Germinal center (tissue), 1 donor: ENCODE measurements at places on chromosomes 11 and 22.

DNA sequence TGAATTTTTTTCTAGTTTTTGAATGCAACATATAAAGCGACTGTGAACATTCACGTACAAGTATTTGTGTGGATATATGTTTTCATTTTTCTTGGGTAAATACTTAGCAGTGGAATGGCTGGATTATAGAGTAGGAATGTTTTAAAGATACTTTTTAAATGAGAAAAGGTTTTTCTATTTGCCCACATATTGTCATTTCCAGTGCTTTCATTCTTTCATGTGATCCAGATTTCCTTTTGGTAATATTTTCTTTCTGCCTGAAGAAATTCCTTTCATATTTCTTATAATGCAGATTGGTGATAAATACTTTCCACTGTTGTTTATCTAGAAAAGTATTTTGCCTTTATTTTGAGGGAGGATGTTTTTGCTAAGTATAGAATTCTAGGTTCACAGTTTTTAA lies 7.9 kb downstream of the DDB2 start:
- DNase-seq = no peak

- no peak for DNase-seq
Measured at GRCh38 chr22:39935612-39936011, 24.6 kb upstream of the TMA7B start.

DNA sequence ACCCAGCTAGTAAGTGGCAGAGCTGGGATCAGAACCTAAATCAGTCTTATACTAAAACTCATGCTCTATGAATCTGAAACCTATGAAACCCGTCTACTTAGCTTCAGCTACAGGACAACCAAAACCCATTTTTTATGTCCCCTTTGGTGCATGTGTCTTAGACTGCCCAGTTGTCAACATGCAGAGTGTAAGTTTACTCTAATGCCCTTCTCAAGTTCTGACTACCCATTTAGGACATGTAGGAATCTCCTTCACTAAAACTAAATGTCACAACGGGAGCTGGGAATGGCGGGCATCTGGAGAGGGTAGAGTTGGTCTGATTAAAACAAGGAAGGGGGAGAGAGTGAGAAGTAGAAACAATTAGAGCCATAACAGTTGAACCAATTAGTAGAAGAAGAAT lies 167.9 kb upstream of the UBASH3B start:
- no peak for DNase-seq

GRCh38 chr11:112160091-112160848 lies 3.6 kb downstream of the IL18 start:
- no peak for DNase-seq

- DNase-seq = peak; percentile 69
Measured at GRCh38 chr11:45025716-45026492, 75.2 kb upstream of the TP53I11 start.

GRCh38 chr22:31659246-31659645 lies 2.8 kb downstream of the PISD start:
- no peak for DNase-seq

DNA sequence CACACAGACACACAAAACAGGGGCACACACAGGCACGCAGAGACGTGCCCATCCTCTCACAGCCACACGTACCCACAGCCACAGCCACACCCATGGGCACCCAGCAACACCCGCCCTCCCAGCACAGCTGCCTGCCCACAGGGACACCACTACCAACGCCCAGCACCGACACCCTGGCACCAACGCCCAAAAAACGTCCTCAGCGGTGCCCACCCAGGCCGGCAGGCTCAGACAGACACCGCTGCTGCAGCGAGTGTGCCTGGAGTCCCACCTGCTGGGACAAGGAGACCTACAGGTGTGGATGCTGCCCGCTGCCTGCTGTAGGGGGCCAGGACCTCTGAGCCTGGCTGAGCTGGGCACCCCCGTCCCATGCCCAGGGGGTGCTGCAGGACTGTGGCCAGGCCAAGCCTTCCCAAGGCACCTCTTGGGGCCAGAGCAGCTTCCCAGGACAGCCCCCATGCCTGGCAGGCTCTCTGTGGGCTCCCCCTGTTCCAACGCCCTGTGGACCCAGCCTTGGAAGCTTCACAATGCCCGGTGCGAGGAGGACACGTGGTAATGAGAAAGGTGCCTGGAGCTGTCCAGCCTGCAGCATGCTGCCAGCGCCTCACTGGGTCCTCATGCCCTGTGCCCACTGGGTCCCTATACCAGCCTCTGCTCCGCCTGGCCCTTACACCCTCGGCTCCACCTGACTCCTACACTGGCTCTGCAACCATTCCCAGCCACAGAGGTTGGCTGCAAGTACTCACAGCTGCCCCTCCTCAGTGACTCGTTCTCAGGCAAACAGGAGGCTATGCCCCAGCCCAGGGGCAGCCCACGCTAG lies 45.8 kb upstream of the TH start:
- no peak for DNase-seq

DNA sequence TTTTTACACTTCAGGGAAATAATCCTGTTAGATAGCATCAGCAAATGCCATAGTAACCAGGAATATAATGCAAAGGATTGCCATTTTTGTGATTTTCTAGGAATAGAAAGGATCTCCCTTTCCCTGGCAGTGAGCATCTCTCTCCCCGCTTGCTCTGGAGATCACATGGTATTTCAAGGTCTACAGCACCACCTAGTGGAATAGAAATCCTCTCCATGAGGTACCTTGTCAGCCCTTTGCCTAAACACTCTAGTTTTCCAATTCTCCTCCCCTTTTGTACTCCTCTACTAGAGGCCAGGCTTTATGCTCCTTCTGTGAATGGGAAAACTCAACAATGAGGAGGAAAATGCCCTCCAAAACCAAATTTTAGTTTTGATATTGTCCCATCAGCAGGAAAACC lies 78.4 kb downstream of the XRRA1 start:
- peak; percentile 52 for DNase-seq

GRCh38 chr22:44188316-44188715 lies 7.6 kb downstream of the PARVG start:
- no peak for DNase-seq

DNA sequence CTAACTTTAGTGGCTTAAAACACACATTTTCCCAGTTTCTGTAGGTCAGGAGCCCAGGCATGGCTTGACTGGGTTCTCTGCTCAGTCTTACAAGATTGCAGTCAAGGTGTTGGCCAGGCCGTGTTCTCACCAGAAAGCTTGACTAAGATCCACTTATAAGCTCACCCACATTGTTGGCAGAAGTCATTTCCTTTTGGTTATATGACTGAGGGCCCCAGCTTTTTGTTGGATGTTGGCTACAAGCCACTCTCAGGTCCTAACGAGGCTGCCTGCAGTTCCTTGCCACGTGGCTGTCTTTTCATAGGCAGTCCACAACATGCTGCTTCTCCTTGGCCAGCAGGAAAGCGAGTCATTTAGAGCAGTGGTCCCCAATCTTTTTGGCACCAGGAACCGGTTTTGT lies 79.3 kb upstream of the CRTAM start:
- no peak for DNase-seq

GRCh38 chr22:38292694-38293093 lies 19.9 kb upstream of the TMEM184B start:
- no peak for DNase-seq

GRCh38 chr11:40203606-40204005 lies 1255.8 kb downstream of the LRRC4C start:
- DNase-seq = no peak

- DNase-seq = no peak
Measured at GRCh38 chr22:40401532-40401931, 31.1 kb downstream of the SGSM3 start.

DNA sequence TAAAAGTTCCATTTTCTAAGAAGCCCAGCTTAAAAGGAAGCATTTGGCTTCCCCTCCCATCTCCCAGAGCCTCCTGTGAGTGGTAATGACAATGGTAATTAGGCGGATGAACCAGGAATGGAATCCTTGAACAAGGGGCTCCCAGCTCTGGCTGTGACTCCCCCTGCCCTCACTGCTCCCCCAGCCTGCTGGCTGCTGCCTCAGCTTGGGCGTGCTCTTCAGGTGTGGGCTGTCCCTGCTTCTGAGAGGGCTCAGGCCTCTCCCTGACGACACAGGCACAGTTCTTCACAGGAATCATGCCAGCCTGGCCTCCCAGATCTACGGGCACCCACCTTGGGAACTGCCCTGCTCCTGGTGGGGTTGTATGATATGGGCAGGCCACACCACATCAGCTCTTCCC lies 81.7 kb upstream of the NARS2 start:
- DNase-seq = no peak

GRCh38 chr11:112762707-112763090 lies 198.5 kb upstream of the NCAM1 start:
- DNase-seq = no peak

DNA sequence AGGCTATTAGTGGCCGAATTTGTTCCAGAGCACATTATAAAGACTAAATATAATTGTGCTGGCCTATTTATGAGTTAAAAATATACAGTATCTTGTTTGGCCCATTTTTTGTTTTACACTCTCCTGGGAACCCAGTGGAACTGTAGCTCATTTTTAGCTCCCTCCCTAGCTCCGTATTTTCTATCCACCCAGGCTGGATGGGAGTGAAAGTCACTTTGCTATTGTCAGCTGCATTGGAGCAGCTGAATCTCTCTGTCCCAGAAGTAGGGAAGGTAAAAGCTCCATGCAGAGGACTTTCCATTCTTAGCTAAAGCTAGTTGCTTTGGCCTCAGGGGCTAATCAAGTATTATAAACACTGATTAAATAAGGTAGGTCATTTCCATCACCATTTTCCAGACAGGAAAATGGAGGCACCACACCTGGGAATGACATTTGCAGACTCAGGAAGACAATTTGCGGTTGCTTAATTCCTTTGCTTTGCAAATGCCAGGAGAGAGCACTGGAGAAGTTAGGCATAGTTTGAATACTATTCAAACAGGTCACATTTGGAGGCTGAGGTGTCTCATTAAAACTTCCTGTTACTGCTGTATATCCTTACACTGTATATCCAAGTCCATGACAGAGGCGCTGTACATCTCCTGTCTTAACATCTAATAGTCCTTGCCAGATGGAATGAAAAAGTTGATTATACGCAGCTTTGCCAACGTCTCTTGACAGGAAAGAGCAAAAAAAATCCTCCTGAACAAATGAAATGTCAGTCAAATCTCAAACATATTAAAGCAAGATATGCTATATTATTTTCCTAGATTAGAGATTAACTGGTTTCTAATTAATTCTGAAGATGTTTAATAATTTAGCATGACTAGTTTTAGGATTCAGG lies 338.1 kb upstream of the KIRREL3 start:
- no peak for DNase-seq

DNA sequence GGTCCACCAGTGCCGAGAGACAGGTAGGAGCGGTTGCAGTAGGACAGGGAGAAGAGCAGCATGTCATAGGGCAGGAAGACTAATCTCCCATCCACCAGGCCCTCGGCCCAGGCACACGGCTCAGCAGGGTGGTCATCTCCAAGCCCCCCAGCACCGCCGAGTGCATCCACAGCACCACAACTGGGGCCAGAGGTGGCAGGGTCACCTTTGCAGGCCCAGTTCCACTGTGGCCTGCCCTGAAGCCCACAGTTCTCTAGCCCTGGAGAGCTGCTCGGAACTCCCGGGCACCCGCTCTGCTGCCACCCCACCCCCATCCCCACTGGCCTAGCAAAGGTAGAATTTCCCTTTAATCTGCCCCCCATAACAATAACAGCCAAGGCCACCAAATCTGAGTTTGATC lies 49.1 kb upstream of the LRRC32 start:
- DNase-seq = no peak

DNA sequence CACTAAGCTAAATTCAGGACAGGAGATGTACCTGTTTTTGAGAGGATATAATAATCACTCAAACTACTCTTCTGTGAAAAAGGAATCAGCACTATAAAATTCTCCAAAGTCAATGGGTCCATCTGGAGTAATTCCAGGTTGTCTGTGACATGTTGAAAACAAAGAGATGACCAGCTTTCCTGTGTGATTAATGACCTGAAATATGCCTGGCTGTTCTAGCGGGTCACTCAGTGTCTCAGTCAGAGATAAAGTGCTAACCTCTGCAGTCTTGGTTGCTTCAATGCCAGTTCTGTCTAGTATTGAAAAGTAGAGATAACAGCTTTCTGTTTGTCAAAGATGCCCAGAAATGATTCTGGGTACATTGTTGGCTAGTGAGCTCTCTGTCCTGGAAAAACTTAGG lies 722.6 kb upstream of the TENM4 start:
- DNase-seq = no peak

DNA sequence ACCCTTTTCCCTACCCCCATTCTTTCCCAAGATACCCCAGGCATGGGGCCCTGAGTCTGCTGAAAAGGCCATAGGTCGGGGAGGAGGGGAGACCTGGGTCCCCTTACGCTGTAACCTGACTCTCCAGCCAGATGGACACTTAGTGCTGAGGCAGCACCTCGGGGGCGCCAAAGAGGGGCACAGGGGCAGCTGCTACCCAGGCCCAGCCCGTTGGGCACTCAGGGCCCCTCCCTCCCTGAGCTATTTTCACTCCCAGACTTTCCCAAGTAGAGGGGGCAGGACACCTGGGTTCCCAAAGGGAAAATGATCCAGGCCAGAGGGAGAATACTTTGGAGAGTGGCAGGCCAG lies 933 bp downstream of the ACTN3 start:
- no peak for DNase-seq

- no peak for DNase-seq
Measured at GRCh38 chr11:70577948-70578347, 179.6 kb downstream of the CTTN start.

- no peak for DNase-seq
Measured at GRCh38 chr11:20042811-20043341, 117.4 kb downstream of the DBX1 start.

GRCh38 chr11:108223348-108224149 lies 682 bp downstream of the ATM start:
- DNase-seq = no peak
